Right lung (tissue), 10 donors: ENCODE measurements at places on chromosomes 2 and 18.

GRCh38 chr2:180730976-180731375, 249.4 kb upstream of the UBE2E3 start:
- DNase-seq: no peak

- DNase-seq: peak; percentile 57
These were observed 149.5 kb downstream of the CCBE1 start for GRCh38 chr18:59547581-59548182.

- DNase-seq: no peak
These were observed 211.5 kb downstream of the SUCLG1 start for GRCh38 chr2:84247532-84247931.

- DNase-seq: no peak
These were observed 98.0 kb upstream of the FSIP2 start for GRCh38 chr2:185640588-185640987.

DNA sequence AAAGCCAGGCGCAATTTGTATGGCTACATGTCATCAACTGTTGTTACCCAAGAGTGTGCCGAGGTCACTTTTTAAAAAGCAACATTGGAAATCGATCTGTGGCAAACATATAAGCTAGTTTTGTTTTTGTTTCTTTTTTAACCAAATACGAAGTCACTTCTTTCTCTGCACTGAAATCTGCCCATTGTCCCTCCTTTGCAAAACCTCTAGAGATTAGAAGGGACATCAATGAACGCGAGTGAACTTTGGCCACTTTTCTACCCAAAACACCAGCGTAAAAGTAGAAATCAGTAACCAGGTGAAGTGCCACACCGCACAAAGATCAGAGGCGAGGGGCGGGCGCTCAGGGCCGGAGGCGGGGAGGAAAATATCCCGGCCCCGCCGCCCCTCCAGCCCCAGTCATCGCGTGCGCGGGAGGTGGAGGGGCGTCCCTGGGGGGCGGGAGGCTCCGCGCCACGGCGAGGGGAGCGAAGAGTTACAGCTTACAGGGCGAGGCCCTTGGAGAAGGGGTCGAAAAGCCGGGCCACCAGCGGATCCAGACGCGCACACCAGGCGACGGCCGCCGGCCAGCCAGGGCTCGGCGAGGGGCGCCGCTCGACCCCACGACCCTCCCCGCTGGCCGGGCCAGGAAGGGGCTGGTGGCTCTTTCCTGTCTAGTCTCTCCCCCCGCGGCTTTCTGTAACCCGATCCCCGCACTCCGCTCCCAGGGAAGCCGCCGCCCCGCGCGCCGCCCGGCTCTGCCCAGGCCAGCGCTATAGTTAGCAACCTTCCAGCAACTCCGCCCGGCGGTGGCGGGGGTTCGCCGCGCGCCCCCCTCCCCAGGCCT, 993 bp downstream of the RBMS1 start:
- DNase-seq: peak; percentile 84

- DNase-seq: no peak
These were observed 34.2 kb upstream of the NT5DC4 start for GRCh38 chr2:112686348-112687217.

GRCh38 chr2:168731616-168732015, 70.8 kb upstream of the NOSTRIN start:
- DNase-seq: no peak

- DNase-seq: no peak
These were observed 43.3 kb downstream of the OSBPL6 start for GRCh38 chr2:178237488-178238153.

DNA sequence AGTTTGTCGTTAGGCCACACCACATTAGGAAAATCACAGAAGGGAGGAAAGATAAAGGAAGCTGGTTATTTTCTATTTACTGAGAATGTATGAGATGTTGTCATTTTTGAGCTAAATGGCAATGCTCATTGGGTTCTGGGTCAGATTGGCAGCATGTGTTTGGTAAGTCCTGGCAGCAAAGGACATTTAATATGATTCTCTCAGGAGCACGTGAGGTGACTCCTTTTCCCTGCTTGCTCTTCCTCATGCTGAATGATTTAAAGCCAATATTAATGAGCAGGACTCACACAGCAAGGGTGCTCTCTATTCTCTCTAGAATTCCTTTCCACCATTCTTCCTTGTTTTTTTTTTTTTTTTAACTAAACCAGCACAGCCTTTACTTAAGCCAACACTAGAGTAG, 298.2 kb downstream of the XIRP2 start:
- no peak for DNase-seq

DNA sequence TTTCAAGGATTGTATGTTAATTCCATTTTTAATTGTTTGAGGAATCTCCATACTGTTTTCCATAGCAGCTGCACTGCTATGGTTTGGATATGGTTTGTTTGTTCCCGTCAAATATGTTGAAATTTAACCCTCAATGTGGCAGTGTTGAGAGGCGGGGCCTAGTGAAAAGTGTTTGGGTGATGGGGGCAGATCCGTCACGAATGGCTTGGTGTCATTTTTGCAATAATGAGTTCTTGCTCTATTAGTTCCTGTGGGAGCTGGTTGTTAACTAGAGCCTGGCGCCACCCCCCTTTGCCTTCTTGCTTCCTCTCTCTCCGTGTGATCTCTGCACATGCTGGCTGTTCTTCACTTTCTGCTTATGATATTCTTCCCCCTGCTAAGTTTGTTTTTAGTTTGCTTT, 71.4 kb upstream of the LDLRAD4 start:
- no peak for DNase-seq

- no peak for DNase-seq
These were observed 119.3 kb upstream of the SMAD2 start for GRCh38 chr18:48049757-48050156.

DNA sequence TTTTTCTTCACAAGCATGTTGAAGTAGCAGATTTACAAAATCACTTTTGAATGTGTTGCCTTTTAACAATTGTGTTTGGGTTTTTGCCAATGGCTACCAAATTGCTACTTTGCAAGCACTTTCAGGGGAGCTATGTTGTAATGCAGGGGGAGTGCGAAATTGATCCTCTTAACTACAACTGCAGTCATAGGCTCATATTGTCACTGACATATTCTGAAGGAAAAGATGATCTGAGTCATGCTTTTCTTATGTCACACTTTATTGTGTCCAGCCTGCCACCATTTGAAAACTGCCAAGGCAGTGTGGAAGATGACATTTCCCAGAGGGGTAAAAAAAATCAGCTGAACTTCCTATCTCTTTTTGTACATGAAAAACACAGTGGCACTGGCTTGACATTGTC, 74.9 kb downstream of the GPD2 start:
- DNase-seq: no peak

DNA sequence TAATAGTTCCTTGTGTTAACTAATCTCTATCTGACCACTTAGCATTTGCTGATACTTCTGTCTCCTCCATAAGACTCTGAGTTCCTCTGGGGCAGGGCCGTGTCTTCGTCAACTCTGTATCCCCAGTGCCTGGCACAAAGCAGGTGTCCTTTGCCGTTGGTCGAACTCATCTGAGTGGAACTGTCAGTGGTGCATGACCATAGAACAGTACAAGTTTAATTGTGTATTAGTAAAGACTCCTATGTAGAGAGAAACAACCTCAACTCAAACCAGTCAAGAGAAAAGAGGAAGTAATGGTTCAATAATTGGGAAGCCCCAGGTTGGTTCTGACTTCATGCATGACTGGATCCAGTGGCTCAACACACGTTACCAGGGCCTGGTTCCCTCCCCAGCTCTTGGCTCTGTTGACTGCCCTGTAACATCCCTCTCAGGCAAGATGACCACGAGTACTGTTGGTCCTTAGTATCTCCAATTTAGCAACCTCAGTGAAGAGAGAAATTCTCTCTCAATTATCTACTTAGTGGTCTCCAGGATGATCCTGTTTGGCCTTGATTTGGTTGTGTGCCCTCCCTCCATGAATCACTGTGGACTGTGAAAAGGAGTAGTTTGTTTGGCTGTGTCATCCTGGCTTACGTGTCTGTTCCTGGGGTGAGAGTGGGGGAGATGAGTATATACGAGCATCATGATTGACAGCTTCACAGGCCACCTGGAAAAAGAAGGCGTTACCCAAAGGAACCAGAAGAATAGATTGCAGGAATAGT, 58.5 kb upstream of the MSH6 start:
- DNase-seq: no peak

DNA sequence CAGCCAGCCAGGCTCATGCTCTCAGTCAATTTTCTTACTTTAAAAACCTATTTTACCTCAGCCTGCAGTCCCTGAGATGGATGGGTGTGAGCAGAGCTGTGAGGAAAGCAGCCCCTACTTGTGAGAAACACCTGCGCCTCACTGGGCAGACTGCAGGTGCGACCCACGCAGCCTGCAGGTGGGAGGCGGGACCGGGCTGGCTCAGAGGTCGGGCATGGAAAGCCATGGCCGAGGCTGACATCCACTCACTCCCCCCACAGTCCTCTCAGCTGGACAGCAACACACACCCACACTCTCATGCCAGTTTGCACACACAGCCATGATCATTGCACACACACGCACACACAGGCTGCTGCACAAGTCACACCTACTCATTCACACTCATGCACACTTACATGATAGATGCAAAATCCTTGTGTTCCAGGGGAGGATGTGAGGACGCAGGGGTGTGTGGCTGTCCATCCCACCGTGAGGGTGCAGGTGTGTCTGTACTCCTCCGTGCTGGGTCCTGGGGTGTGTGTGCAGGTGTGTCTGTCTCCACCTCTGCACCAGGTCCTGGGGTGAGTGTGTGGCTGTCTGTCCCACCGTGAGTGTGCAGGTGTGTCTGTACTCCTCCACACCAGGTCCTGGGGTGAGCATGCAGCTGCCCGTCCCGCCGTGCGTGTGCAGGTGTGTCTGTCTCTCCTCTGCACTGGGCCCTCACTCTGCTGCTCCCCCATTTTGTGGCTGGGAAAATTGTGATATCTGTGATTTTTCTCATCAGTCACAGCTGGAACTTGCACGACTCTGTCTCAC, 166.5 kb downstream of the RTP5 start:
- DNase-seq: no peak

DNA sequence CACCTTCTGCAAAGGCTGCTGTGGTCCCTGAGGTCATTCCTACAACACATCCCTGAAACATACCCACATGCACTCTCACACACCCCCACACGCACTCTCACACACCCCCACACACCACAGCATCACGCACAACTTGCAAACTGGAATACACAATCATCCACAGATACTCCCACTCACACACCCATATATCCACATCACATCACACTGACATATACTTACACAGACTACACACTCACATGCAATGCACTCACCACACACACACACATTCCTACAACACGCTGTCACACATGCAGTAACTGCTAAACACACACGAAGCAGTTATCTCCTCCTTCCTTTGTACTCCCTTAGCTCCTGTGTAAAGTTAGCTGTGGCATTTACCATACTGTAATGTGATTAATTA, 57.1 kb upstream of the PKDCC start:
- DNase-seq: no peak

GRCh38 chr2:6924101-6924923, 7.1 kb downstream of the RNF144A start:
- no peak for DNase-seq

DNA sequence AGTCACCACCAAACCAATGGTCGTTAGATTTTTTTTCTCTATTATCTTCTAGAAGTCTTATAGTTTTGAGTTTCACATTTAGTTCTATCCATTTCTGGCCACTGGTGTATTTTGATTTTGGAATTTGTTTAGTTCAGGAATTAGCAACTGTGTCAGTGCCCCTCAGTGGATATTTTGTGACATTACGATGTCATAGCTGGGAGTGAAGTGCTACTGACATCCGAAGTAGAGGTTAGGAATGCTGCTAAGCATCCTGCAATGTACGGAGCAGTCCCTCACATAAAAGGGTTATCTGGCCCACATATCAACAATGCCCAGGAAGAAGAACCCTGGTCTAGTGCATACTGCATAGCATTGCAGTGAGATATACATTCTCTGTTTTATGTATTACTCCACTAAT, 157.4 kb upstream of the RGPD4 start:
- DNase-seq: no peak

DNA sequence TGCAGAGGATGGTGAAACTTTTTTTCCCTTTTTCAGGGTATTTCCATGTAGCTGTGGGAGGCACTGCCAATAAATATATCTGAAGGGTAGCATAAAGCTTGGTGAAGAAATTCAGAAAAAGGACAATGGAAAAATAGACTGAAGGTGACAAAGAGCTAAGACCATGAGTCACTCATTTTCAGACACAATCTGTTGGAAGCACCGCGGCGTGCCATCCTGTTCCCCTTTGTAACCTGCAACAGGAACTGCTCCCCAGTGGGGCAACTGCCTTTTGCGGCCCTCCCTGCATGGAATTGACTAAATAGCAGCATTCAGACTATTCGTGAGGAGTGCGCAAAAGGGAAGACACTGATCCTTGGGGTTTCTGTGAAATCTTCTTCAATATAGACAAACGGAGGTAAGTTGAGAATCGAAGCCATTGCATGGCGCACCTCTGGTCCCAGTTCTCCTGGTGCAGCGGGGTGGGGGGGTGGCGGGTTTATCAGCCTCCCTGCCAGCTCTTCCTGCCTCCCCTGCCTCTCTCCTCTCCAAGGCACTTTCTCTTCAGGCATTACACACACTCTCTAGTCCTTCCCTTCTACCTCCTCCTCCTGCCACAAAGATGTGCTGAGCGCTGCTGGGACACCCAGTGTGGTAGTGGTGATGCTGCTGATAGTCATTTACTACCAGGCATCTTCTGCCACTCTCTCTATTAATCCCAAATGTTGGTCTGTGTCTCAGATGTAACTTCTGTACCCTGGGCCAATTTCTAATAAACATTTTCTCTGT, 126.2 kb upstream of the TMEM200C start:
- DNase-seq: no peak

- DNase-seq: no peak
These were observed 1.9 kb upstream of the STAT4 start for GRCh38 chr2:191152482-191153240.

DNA sequence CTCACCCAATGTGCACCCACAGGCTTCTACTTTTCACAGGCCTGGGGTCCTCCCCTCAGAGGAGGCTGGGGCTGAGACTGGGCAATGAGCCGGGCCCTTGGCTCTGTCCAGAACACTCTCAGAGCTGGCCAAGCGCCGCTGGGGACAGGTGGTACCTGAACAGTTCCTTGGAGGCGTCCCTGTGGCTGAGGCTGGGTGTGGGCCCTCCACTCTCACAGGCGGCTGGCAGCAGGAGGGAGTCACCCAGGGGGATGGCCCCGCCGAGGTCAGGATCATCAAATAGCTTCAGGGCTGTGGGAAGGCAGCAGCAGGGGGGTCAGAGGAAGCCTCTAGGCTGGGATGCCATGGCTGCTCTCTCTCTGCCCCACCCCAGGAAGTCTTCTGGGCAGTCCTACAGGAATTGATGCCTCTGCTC, 27.1 kb downstream of the HS1BP3 start:
- DNase-seq: no peak

GRCh38 chr2:120829633-120830025, 94.0 kb downstream of the GLI2 start:
- no peak for DNase-seq

GRCh38 chr2:68303033-68303901, 16.5 kb downstream of the CNRIP1 start:
- no peak for DNase-seq

- no peak for DNase-seq
These were observed 218.8 kb upstream of the PKDCC start for GRCh38 chr2:41829052-41829451.
